ENCODE measurements at places on chromosomes 4 and X.

DNA sequence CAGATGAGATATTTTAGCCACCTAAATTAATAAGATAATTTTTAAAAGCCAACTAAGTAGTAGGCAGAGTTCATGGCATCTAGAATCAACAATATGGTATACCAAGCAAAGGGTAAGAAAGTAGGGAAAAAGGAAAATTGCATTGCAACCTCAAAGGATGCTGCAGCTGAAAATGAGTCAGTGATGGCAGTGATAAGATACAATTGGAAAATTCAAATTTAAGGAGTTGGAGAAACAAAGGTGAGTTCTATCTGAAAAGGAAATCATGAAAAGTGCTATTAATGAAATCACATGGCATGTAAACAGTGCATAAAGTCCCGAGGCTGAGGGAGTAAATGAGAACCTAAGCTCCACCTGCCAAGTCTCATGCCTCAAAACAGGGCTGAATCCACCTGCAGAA, 33.9 kb downstream of the SHROOM4 start:
- no peak for DNase-seq

DNA sequence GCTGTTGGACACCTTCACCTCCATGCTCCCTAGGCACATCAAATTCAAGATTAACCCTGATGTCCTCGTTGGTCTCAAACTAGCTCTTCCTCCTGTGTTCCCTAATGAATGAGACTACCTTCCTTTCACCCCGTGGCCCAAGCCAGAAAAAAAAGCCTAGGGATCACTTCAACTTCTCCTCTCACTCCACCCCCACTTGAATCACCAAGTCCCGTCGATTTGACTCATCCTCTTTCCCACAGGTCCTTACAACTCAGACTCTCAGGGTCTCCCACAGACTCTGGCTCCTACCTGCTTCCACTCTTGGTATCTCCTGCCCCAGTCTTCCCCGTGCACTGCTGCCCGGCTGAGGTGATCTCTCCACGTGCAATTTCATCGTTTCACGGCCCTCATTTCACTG, 8.5 kb downstream of the SLC25A43 start:
- no peak for DNase-seq

- DNase-seq: no peak
These were observed 105.3 kb upstream of the IGSF1 start for GRCh38 chrX:131394384-131394783.

GRCh38 chr4:8582016-8582415, 1.8 kb downstream of the GPR78 start:
- no peak for DNase-seq

- no peak for DNase-seq
These were observed 52.4 kb downstream of the PPP2R2C start for GRCh38 chr4:6420036-6420435.

DNA sequence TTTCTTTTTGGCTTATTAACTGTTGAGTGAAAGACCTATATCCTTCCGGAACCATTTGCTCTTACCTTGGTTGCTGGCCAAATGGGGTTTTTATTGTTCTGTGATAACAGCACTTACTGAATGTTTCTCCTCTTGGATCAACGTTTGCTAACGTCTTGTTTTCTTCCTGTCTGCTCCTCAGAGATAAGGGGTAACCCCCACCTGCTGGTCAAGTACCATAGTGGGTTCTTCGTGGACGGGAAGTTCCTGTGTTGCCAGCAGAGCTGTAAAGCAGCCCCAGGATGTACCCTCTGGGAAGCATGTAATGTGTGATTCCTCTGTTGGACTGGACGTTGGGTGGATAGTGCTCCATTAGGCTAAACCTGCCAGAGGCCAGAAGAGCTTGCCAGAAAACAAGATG, 15.3 kb downstream of the BMX start:
- DNase-seq: no peak

- peak; percentile 22 for DNase-seq
These were observed 141.5 kb downstream of the TENM3 start for GRCh38 chr4:182384631-182385091.

DNA sequence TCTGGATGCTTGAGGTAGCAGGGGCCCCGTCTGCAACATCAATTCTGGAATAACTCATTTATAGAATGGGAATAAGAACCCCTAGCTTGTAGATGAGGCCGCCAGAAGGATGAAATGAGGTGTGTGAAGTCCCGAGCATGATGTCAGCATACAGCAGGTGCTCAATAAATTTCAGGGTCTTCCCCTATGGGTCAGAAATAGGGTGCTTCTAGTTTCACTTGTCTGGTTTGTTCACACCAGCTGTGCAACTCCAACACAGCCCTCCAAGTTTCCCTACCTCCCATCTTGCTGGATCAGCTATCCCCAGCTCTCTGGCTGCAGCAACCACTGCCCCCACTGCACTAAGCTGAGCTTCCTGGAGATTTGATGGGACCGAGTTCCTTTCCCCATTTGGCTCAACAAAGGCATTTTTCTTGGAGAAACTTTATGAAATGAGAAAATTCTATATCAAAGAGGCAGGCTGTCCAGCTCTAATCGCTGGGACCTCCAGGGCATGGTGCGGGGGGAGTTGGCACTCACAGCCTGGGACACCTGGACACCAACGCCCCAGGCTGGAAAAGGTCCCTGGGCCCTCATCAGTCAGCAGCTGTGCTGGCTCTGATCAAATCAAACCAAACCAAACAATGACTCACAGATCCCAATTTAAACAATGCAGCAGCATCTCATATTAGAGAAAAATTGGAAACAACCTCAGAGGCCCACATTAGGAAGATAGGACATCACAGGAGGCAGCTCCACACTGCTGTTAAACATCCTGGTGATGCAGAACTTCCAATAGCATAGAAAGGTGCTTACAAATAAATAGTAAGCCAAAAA, 13.3 kb downstream of the SLC2A9 start:
- DNase-seq: no peak

GRCh38 chrX:20527558-20528011, 260.9 kb upstream of the RPS6KA3 start:
- no peak for DNase-seq

DNA sequence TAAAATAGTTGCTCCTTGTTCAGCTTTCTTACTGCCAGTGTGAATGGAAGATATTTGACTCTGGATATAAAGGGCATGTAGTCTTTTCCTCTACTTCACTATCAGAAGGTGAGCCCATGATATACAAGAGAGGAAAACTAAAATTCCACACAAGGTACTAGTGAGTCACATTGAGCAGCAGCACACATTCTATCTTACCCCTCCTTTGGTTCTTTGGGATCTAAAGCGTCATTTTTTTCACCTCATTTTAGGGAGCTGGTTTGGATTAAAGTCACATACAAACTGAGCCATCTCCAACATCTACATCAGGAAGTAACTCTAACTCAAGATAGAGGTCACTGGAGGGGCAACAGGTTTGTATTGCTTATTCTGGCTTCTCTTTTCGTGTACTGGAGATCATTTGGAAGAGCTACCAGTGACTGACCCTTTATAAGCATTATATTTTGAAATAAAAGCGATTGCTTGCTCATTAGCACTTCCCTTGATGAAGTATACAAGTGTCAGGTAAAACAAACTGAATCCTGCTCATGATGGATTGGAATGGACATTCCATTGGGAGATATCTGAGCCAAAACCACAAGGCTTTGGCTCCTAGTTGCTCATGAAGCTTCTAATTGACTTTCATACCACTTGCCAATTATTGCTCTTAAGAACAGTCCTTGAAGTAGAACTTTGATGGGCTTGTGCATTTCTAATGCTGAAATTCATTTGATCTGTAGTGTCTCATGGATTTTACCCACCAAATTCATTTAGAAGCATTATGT, 124.1 kb downstream of the SPCS3 start:
- DNase-seq: no peak

DNA sequence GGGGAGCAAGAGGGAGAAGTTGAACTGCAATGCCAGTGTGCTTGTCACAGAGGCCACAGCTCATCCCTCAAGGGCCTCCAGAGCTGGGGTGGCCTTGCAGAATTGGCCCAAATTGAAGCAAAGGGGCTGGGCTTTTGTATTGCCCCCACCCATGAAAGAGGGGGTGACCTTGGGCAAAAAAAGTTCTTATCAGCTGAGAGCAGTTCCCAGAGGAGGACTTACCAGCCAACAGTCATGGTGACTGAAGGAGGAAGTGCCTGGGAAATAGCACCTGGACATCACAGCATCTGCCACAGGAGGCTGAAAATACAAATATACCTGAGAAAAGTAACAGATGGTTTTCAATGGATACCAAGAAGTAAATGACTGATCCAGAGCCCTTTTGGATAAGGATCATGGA, 262.4 kb downstream of the MID1IP1 start:
- no peak for DNase-seq

DNA sequence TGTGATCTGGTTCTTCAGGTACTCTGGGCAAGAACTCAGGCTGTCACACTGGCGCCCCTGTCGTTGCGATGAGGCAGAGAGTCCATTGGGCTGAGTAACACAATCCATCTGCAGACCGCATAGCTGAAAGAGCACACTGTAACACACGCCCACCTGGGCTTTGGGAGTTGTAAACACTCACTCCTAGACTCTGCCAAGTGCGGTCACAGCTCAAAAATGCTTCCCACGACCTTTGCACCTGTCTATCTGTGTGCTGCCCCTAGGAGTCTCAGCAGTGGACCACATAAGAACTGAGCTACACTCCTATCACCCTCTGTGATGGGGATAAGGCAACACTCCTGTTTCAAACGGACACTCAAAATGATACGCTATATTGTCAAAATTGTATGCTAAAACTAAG, 2028.3 kb downstream of the PCDH7 start:
- DNase-seq: no peak

DNA sequence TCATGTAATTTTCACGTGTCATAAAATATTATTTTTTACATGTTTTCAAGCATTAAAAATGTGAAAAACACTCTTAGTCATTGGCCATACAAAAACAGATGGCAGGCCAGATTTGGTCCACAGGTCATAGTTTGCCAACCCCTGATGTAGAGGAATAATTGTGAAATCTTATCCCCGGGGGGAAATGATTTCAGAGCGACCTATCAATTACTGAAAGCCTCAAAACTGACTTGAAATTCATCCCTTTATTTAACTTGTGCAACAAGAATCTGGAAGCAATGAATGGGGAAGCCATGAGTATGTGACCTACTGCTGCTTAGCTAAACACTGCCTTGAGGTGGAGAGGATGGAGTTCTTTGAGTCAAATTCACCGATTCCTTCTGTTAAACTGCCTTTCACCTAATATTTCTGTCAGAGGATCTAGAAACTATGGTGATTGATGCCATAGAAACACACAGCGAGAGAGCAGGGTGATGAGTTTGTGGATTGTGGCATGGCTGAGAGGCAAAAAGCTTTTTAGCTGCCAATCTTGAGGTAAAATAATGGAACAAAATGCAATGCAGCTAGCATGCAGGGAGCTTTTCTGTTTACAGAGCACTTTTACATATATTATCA, 30.3 kb upstream of the BRS3 start:
- no peak for DNase-seq

GRCh38 chrX:21747558-21747957, 10.4 kb downstream of the SMPX start:
- DNase-seq: no peak

DNA sequence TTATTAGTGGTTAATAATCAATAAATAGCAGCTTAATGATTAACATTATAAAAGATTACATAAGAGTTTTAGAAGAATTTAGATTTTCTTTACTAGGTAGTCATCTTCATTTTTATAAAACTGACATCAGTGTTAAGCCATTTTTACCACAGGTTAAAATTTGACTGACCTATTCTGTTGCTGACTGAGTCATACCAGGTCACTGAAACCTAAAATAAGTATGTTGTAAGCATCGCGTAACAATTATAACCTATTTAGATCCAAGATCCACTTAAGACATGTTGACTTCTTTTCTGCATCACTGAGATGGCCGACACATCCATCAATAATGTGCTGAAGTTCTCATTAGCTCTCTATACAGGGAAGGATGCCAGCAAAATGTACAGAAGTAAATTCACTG, 36.7 kb downstream of the ARX start:
- no peak for DNase-seq

- no peak for DNase-seq
These were observed 2.3 kb upstream of the SOWAHD start for GRCh38 chrX:119755981-119756533.

DNA sequence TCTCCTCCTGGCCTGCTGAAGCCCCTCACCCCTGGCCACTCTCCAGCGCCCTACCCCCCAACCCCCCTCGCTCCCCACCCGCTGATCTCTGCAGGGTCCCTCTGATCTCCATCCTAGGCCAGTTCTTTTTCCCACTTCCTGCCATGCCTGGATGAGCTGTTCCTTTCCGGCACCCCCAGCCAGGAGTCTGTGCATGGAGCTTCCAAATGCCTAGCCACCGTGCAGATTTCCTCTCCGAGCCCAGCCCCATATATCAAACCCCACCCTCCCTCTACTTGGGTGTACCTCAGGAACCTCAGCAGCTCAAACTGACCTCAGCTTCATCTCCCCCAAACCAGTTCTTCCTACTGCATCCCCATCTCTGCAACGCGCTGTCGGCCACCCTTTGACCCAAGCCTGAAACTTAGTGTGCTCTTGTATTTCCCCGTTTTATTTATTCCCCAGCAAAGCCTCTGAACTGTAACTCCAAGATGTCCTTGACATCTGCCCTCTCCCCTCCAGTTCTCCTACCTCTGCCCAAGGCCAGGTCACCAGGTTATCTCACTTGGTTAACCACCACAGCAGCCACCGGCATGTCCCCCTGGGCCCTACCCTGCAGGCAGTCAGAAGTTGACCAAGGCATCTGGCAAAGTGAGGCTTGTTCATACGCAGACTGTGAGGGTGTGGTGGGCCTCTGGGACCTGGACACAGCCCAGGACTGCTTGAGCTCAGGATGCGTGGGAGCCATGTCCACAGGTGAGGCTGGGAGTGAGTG, 194.9 kb upstream of the PSAPL1 start:
- no peak for DNase-seq

GRCh38 chr4:67725981-67726380, 25.0 kb upstream of the UBA6 start:
- no peak for DNase-seq

GRCh38 chr4:32268863-32269262, 1548.7 kb downstream of the PCDH7 start:
- no peak for DNase-seq

GRCh38 chr4:101199507-101200285, 147.6 kb downstream of the PPP3CA start:
- DNase-seq: no peak

DNA sequence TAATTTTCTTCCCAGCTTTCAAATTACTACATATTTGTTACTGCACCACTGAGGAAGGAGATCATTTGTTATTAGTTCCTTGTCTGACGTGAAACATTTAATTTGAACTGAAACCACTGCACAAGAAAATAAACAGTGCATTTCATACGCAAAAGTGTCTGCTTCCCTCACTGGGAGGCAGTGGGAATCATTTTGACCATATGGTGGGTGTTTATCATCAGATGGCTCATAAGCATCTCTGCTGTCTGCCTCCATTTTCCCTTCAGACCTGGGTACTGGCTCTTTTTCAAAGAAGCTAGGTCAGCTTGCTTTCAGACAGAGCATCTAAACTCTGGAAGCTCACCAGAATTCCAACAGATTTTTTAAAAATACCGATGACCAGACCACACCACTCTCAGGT, 135.2 kb downstream of the PCDH19 start:
- DNase-seq: no peak

DNA sequence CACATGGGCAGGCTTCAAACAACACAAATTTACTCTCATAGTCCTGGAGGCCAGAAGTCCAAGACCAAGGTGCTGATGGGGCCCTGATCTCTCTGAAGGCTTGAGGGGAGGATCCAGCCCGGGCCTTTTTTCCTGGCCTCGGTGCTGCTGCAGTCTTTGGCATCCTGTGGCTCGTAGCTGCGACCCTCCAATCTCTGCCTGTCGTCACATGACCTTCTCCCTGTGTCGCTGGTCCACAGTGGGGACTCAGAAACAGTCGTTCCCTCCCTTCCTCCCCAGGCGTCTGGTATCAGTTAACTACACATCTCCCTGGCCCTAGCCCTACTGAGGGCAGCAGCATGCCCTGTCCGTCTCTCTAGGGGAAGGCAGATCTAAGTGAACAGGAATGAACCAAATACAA, 19.1 kb upstream of the MSX1 start:
- no peak for DNase-seq
